ENCODE measurements at places on chromosomes 16 and 17.

DNA sequence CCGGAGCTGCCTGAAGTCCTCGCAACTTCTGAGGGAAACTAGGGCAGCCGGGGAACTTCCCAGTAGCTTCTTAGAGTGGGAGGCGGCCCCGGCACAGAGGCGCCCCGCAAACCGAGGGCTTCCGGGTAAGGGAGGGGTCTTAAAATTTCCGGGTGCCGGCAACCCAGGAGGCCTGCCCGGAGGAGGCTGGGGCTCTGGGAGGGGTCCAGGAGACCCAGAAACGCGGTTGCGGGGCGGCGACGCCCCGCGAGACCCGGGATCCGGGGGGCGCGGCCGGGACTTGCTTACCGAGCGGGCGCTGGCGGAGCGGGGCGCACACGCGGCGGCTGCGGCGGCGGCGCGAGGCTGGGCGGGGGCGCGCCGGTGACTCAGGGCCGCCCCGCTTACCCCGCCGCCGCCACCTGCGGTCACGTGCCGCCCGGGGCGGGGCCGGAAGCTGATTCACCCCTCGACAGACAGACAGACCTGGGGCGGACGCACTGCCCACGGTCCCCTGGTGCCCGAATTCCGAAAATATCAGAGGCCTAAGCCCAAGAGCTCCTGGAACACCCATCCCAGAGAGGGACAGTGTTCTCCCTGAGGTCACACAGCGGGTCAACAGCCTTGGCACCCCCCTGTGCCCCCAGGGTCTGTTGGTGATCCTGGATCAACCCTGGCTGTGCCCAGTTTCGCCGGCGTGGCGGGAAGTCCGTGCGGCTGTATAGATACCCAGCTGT lies at the start of gene FAM83G:
TSS of gene FAM83G (minus strand) at position 344 of the 716 bp plus-strand sequence. CDS start 723 bp downstream, outside the sequence.
- DNase-seq, result peak; percentile 30

DNA sequence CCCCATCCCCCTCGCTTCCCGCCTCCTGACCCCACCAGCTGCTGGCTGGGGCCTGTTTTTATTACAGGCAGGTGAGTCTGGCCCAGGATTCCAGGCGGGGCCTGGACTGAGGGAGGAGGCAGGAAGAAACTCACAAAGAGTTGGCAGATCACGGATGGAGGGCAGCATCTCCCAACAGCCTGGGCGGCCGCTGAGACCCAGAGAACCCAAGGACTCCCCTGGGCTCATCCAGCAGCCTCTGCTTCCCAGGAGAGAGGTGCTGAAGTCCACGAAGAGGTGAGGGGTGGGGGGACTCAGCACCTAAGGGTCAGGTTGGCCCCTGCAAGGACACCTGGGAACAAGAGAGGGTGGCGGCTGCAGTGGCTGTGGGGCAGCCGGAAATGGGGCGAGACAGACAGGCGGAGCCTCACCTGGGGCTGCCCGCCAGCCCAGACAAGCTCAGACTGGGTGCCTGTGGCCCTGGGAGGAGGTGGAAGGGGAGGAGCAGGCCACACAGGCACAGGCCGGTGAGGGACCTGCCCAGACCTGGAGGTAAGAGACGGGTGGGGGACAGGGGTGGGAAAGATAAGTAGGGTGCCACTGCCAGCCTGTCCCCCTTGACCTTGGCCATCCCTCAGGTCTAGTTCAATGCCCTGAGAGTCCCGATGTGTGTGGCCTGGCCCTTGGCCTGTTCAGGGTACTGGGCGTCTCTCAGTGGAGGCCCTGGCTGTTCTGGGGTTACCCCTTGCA lies 8.7 kb upstream of the ADGRG1 start:
- DNase-seq, result peak; percentile 24

DNA sequence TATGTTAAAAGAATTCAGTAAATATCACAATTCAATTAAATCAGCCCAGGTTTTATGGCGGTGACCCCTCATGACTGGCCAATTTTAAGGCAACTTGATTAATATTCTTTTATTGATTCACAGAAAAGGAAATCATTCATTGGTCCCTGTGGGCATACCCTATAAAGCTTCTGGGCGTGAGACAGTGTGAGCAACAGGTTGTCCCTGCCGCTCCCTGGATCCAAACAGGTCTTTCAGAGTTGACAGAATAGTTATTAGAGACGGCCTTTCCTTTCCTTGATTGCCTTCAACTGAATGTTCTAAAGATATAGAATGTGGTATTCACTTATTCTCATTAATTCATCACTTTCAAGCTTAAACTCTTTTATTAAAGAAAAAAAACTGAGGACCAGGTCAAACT lies 433.9 kb downstream of the KCNJ2 start:
- no peak for DNase-seq

- DNase-seq, result no peak
Observed at GRCh38 chr16:66422366-66422765, 4.7 kb upstream of the BEAN1 start.

GRCh38 chr17:77829843-77830799 lies 128.4 kb upstream of the TNRC6C start:
- DNase-seq, result no peak

DNA sequence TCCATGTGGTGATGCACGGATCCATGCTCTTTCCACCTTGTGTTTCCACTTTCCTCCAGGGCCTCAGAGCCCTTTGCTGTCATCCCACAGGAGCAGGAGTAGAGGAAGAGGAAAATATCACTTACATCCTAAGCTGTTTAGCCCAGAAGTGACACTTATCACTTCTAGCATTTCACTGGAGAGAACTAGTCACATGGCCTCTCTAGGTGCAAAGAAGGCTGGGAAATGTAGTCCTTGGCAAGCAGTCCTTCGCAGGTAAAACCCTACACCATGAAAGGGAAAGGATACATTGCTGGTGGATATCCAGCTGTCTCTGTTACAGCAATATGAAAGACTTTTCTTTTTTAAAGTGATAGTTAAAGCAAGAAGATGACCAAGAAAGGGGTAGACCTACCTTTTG lies 185.9 kb downstream of the RGS9 start:
- no peak for DNase-seq

- peak; percentile 59 for DNase-seq
Observed at GRCh38 chr17:17694169-17695081, 13.2 kb downstream of the RAI1 start.

GRCh38 chr17:28473542-28473941 lies at the start of gene SLC13A2:
SLC13A2 (plus strand) TSS chr17:28473644; CDS start chr17:28473713, 69 bp downstream.
- DNase-seq, result no peak

GRCh38 chr16:21260870-21261791 lies 17.0 kb downstream of the CRYM start:
- DNase-seq, result peak; percentile 32

DNA sequence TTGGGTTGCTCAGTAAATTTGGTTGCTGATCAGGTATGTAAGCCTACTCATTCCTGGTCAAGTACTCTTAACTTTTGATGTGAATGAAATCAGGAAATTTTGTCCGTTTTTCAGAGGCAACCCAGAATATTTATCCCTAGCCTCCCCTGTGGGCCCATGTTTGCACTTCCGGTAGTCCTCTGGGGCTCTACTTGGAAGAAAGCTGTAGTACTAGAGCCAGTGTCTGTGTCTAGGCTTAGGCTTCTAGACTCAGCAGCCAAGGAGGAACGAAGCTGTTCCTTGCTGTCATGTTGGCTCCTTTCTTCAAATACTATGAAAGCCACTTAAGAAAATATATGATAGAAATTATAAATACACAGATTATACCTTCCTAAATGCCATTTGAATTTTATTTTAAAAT lies 21.2 kb downstream of the ESRP2 start:
- DNase-seq, result no peak

DNA sequence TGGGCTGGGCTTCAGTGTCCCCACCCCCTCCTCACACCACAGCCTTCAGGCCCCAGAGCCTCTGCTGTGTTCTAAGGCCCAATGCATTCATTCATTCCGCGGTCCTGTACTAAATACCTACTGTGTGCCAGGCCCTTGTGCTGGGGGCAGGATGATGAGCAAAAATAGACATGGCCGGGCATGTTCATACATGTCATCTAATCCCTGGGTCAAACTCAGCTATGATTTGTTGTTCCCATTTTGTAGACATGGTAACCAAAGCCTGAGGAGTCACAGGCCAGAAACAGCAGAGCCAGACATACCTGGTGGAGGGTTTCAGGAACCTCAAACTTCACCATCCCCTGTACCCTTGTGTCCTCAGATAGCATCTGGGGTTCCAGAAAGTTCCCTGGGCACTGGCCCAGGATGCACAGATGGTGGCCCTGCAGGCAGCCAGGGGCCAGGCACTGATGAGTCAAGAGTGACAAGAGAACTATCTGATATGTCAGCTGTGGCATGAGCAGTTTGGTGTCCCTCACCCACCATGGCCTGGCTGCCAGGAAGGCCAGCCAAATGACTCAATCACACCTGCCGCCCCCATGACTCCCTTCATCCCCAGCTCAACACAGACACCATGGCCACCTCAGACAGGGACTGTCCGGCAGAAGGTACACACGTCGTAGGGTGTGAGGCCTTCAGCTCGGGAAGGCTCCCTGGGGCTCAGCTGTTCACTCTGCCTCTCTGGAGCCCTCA lies 2.7 kb upstream of the RRAD start:
- no peak for DNase-seq

- peak; percentile 10 for DNase-seq
Observed at GRCh38 chr16:65618333-65618732, 496.5 kb upstream of the CDH11 start.

GRCh38 chr17:80811181-80812105 lies 180.2 kb upstream of the CHMP6 start:
- DNase-seq, result no peak

DNA sequence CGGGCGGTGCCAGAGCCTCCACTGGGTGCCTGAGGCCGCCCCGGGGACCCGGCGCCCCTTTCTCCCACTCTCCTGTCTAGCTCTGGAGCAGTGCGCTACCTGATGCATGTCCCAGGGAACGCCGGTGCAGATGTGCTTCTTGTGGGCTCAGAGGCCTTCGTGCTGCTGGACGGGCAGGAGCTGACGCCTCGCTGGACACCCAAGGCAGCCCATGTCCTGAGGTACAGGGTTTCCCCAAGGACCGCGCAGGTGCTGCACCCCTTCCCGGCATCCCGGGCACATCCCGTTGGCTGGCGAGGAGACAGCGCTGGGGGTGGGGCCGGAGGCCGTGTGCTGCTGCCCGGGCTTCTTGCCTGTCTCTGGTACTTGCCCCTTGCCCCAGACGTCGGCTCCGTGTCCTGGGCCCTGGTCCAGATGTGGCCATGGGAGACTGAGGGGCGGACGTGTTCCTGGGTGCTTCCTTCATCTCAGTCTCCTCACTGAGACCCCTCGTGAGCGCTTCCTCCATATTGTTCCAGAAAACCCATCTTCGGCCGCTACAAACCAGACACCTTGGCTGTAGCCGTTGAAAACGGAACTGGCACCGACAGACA lies 12.5 kb downstream of the RGS11 start:
- no peak for DNase-seq

DNA sequence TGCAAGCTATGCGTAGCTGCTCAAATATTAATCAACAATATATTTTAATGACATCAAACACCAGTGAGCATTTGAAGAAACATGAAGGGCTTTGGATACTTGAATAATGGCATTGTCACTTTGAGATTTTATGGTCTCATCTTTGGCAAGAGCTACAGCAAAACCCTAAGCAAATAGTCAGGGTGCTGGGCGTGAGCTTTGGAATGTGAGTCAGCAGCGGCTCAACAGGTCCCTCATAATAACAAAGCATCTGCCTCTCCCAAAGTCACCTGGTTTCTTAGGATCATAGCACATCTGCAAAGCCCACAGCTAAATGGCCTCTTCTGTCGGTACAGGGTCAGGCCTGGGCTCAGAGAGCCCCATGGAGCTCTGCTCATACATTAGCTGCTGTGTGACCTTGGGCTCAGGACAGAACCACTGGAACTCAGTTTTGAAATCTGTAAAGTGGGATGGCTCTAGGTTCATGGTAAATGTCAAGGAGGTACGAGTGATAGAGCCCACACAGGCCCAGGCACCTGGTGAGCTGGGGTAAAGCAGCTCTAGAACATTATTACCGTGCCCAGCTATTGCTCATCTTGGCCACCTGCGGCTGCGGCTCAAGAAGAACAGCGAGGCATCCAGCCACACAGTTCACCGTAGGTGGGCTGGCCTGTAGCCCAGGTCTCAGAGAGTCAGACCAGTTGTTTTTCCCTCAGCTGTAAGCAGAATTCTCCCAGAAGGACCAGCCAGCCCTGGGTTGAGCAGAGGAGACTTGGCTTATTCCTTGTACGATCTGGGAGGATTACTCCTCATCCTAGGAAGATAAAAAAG lies 544.5 kb upstream of the CDH11 start:
- DNase-seq, result no peak

DNA sequence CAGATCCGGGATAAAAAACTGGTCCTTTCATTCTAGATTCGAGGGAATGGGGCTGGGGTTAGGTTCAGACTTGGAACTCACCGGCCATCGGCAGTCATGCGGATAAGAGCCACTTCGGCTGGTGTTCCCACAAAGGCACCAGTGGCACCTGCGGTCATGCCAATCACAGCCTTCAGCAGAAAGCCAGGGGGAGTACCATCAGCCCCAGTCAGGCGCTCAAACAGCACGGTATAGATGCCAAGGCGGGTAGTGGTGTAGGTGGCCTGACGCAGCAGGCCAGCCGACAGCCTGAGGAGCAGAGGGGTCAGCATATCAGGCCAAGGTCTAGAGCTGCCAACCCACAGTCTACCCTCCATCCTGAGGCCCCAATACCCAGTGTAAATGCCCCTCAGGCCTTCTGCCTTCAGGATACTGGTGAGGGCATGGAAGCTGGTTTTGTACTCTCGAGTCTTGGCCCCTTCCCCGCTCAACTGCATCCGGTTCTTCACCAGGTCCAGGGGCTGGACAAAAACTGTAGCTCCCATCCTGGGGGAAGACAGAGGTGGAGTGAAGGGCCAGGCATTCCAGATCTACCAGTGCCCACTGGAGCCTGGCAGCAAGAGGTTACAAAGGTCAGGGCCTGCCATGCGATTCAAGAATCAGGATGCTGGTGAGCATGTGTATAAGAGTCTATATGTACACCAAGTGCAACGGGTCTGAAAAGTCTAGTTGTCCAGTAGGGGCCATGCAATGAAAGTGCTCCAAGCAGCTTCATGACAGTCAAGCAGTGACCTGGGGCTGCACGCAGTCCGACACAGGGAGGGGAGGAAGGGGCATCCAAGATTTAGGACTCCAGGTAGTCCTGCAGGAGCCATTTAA lies 929 bp downstream of the SLC25A11 start:
- no peak for DNase-seq

DNA sequence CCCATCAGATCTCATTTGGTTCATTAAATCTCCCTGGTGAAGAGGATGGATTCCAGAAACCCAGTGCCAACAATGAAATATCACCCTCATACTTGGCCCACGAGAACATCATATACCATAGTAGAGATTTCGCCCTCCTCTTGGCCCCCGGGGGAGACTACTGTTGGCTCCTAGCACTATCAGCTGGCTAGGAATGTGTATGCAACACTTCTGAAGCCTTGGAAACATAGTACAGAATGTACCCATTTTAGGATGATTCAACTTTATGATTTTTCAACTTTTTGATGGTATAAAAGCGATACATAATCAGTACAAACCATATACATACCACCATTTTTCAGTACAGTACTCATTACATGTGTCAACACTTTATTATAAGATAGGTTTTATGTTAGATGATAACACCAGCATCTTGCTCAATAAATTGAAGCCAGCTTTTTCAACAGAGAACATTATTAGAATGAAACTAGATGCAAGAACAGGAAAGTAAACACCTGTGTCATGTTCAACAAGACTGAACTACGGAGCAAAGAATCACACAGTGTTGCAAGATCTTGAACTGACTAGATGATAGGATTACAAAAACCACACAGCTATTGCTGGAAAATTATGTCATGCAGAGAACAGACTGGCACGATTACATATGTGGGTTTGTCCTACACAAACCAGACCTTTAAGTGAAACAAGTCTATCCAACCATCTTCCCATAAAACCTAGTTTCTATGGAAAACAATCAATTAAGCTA lies 17.2 kb downstream of the RSL1D1 start:
- no peak for DNase-seq

- peak; percentile 33 for DNase-seq
Observed at GRCh38 chr17:78828470-78829185, 12.0 kb downstream of the USP36 start.
